HEK293T (cell line): ENCODE measurements at places on chromosomes 6 and 20.

DNA sequence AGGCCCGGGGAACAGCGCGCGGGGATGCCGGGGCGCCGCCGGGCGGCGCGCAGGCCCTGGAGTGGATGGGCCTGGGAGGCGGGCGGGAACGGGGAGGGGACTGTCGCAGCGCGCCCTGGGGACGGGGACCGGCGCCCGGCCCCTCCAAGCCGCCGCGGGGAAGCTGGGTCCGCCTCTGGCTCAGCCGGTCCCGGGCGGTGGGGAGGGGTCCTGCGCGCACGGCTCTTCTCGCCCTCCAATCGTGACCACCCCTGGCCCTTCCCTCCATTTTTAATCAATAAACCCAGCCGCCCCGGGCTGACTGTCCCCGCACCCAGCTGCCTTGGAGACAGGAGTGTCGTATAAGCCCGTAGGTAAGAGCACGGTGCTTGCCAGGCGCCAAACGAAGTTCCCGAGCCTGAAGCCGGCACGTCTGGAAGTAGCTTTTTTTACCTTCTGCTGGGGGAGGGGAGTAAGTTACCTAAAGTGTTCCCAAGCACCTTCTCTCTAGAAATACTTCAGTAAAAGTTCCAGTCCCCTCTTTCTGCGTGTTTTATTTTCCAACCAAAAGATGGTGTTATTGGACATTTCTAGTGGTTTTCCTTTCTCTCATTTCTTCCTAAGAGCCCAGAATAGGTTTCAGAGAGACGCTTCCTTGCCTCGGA is 780 bp upstream of the TAF4 start:
- DNase-seq = peak; percentile 59

DNA sequence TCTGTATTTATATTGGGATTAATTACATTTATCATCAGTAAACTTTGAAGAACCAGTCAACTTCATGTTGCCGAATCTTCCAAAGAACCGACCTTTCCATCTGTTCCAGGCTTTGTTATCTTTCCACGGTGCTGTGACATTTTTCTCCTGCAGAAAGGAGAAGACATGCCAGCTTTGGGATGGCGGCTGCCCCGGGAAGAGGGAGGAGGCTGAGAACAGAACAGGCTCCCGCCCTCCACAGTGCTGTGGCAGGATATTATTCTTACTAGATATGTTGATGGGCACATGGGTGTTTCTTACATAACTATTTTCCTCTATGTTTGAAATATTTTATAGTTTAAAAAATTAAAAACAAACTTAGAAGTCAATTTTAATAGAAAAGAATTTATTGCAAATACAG is 44.9 kb downstream of the GINS1 start:
- DNase-seq = no peak

DNA sequence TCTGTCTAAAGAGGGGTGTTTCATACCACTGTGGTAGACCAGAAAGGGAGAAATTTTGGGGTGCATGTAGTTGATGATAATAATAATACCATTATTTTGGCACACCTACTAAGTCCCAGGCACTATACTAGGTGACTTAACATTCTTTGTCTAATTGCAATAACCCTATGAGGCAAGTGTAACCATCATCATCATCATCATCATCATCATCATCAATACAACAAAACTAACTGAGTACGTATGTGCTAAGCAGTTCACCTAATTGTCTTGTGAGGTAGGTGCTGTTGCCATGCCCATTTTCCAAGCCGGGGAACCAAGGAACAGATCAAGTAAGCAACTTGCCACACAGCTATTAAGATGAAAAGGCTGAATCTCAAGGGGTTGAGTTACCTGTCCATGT is 2.6 kb upstream of the PACSIN1 start:
- no peak for DNase-seq

DNA sequence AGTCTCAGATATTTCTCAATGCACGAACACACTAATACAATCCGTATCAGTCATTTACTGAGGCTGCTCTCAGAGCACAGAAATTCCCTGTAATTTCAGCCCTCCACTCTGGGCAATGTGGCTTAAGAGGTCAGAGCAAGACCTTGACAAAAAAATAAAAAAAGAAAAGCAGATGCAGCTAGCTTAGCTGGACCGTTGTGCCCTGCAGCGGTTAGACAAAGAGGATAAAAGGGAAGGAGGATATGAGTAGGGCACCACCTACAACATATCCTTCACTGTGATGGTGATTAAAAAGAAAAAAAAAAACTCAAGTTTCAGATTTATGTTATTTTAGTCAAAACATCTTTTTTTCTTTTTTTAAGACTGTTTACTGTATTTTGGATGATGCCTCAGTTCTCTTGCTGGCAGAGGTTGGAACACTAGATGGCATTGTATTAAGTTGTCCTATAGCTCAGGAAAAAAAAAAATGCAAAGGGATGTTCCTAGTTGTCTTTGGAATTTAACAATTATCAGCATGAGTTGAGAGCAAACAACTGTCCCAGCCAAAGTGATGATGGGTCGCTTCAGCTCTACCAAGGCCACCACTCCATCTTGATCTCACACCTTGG is 59.9 kb downstream of the ANKEF1 start:
- DNase-seq = no peak

- DNase-seq = no peak
These were observed 32.8 kb upstream of the TASP1 start for GRCh38 chr20:13671512-13671911.

DNA sequence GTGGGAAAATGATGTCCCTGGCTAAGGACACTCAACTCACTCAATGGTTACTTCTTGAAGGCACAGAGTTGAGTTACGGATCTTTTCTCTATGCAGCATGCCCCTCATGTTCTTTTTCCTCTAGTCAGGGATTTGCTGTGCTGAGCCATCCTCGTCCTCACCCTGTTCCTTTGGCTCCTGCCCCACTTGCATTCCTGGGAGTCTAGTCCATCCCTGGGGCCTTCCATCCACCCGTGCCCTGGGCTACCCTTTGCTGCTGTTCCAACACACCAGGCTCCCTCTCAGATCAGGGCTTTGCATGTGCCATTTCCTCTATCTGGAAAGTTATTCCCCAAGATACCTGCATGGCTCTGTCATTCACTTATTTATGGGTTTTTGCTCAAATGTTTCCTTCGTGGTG is 13.3 kb upstream of the KCNG1 start:
- DNase-seq = no peak

- DNase-seq = no peak
These were observed 7.5 kb downstream of the FBXO5 start for GRCh38 chr6:152975204-152975915.
